Esophagus squamous epithelium (tissue), 5 donors: ENCODE measurements at places on chromosomes 2 and 18.

DNA sequence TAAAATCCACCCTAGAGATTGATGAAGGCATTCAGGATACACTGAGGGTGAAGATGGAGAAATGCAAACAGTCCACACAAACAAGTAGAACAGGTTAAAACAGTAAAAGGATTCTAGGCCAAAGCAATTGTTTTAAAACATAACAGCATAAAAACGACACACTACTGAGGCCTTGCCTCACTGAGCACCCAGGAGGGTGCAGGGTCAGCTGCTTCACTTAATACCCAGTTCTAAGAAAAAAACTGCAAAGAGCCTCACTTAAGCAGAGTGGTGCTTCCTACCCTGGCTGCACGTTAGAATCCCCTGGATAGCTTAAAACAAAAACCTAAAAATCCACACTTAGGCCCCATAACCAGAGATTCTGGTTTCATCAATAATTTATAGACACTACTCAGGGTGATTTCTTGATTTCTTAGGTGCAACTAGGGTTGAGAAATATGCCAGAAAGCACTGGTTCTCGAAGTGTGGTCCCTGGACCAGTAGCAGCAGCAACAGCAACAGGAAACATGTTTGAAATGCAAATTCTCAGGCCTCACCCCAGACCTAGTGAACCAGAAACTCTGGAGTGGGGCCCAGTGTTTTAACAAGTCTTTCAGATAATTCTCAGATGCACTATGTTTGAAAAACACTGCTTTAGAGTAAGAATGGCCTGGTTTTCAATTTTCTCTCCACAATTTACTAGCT is 279.1 kb downstream of the ZEB2 start:
- no peaks in the 10 kb centered on the region for H3K27me3 ChIP-seq
- no peaks in the 10 kb centered on the region for H3K4me1 ChIP-seq
- no peak overlapping the region for H3K27ac ChIP-seq
- H3K4me3 ChIP-seq: no peak overlapping the region

- no peaks in the 10 kb centered on the region for H3K27me3 ChIP-seq
- no peaks in the 10 kb centered on the region for H3K4me1 ChIP-seq
- no peak overlapping the region for H3K27ac ChIP-seq
- H3K4me3 ChIP-seq: no peak overlapping the region
- H3K36me3 ChIP-seq: no peaks in the 10 kb centered on the region
- no peak for DNase-seq
These were observed 201.5 kb upstream of the BOD1L2 start for GRCh38 chr18:56945171-56946083.

DNA sequence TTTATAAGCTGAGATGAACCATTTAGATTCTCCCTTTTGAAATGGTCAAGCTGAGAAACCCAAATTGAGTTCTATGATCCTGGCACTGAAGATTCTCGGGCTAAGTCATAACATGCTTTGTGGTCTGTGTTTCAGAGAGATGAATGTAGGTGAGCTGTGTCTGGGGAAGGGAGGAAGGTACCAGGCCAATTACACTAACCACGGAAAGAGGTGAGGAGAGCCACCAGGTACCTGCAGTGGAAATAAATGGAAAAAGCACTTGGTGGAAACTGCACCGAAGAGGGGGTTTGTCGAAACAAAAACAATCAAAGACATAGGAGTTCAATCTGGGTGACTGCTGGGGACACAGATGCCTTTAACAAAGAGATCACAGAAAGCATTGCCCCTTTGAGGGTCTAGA is 963 bp upstream of the MRPL44 start:
- H3K36me3 ChIP-seq: peaks cover 18% of the 10 kb centered on the region
- H3K4me1 ChIP-seq: peaks cover 16% of the 10 kb centered on the region
- no peaks in the 10 kb centered on the region for H3K27me3 ChIP-seq
- H3K27ac ChIP-seq: peak overlapping the region; percentile 85
- no peak for DNase-seq

GRCh38 chr2:135965756-135966155 is 19.7 kb downstream of the DARS1 start:
- no peak overlapping the region for H3K27ac ChIP-seq
- no peaks in the 10 kb centered on the region for H3K27me3 ChIP-seq
- peaks cover 45% of the 10 kb centered on the region for H3K4me1 ChIP-seq
- H3K4me3 ChIP-seq: no peak overlapping the region
- no peak for DNase-seq

GRCh38 chr2:105553538-105554196 is 154.8 kb upstream of the FHL2 start:
- H3K27me3 ChIP-seq: no peaks in the 10 kb centered on the region
- H3K27ac ChIP-seq: no peak overlapping the region
- no peak overlapping the region for H3K4me3 ChIP-seq
- H3K4me1 ChIP-seq: peaks cover 19% of the 10 kb centered on the region
- DNase-seq: no peak

GRCh38 chr2:221810245-221810644 is 238.1 kb upstream of the EPHA4 start:
- no peaks in the 10 kb centered on the region for H3K4me1 ChIP-seq
- no peak for DNase-seq
- H3K4me3 ChIP-seq: no peak overlapping the region
- H3K27me3 ChIP-seq: no peaks in the 10 kb centered on the region
- no peak overlapping the region for H3K27ac ChIP-seq
- H3K36me3 ChIP-seq: no peaks in the 10 kb centered on the region

GRCh38 chr2:68416081-68416675 is 50.9 kb downstream of the FBXO48 start:
- DNase-seq: no peak
- no peak overlapping the region for H3K4me3 ChIP-seq
- H3K27me3 ChIP-seq: no peaks in the 10 kb centered on the region
- H3K36me3 ChIP-seq: no peaks in the 10 kb centered on the region
- H3K27ac ChIP-seq: no peak overlapping the region

GRCh38 chr2:158726911-158727592 is 68.1 kb upstream of the DAPL1 start:
- no peak for DNase-seq
- peak overlapping the region; percentile 73 for H3K27ac ChIP-seq
- H3K4me1 ChIP-seq: peaks cover 56% of the 10 kb centered on the region
- no peaks in the 10 kb centered on the region for H3K27me3 ChIP-seq

DNA sequence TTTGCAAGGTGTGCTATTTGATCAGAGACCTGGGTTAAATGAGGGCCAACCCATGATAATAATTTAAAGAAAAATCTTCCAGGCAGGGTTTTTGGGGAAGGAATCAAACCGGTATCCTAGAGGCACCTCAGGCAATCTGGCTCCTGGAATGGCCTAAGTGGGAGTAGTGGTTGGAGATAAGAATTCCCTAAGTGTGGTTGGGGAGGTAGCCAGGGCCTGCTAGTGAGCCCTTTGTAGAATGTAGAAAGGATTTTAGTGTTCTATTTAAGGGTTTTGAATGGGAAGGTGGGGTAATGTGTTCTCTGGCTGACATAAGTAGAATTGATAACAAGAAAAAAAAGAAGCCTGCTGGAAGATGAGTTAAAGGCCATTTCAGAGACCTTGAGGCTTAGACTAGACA is 422.2 kb downstream of the XIRP2 start:
- H3K27ac ChIP-seq: no peak overlapping the region
- no peaks in the 10 kb centered on the region for H3K4me1 ChIP-seq
- no peak for DNase-seq

GRCh38 chr2:221388891-221389290 is 183.2 kb downstream of the EPHA4 start:
- H3K4me1 ChIP-seq: no peaks in the 10 kb centered on the region
- H3K36me3 ChIP-seq: no peaks in the 10 kb centered on the region
- H3K4me3 ChIP-seq: no peak overlapping the region
- no peak overlapping the region for H3K27ac ChIP-seq

- no peaks in the 10 kb centered on the region for H3K4me1 ChIP-seq
- H3K27ac ChIP-seq: no peak overlapping the region
- H3K4me3 ChIP-seq: no peak overlapping the region
- no peak for DNase-seq
- no peaks in the 10 kb centered on the region for H3K27me3 ChIP-seq
These were observed 219.0 kb downstream of the MYO3B start for GRCh38 chr2:170396799-170397459.

DNA sequence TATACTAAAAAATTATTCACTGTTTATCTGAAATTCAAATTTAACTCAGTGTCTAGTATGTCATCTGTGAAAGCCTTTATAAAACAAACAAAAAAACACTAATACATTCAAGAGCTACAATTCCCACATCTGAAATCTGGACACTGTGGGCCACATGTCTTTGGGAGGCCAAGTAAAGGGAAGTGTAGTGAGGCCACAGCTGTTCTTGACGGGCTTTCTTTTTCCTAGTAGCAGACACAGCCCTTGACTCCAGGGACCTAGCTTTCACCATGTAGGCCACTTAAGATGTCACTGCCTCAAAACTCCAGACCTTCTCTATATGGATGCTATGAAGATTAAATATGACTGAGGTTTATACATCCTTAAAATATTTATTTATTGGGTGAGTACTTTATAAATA is 91.1 kb downstream of the RBMS1 start:
- H3K27ac ChIP-seq: peak overlapping the region; percentile 54
- peaks cover 87% of the 10 kb centered on the region for H3K4me1 ChIP-seq
- no peak for DNase-seq
- no peak overlapping the region for H3K4me3 ChIP-seq
- H3K27me3 ChIP-seq: no peaks in the 10 kb centered on the region

DNA sequence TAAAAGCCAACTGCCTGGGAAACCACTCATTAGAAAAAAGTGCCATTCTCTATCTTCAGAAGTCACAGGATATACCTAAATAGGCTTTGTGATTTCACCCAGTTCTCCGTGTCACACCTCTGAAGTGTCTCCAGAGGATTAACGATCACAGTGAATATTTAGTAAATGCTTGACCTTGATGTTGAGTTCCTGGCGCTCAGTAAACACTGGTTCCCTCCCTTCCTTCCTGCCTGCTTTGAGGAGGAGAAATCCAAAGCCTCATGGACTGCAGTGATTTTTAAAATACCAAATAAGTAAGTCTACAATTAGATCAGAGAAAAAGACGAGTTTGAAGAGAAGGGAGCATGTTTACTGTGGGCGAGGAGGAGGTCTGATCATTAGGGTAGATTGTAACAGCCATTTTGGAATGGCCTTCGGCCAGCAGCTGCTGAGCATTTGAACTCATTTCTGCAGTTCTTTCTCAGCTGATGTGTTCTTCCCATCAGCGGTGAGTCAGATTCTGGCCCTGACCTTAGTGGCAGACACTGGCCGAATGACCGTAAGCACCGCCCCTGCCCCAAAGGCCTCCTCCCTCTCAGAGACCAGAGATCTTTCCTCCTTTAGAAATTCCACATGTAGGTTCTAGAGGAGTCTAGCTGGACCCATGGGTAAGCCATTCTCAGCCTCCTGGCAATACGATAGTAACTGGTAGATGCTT is 62.1 kb upstream of the SLC16A14 start:
- H3K27me3 ChIP-seq: no peaks in the 10 kb centered on the region
- peak overlapping the region; percentile 72 for H3K27ac ChIP-seq
- H3K36me3 ChIP-seq: no peaks in the 10 kb centered on the region
- H3K4me3 ChIP-seq: no peak overlapping the region
- H3K4me1 ChIP-seq: peaks cover 14% of the 10 kb centered on the region

DNA sequence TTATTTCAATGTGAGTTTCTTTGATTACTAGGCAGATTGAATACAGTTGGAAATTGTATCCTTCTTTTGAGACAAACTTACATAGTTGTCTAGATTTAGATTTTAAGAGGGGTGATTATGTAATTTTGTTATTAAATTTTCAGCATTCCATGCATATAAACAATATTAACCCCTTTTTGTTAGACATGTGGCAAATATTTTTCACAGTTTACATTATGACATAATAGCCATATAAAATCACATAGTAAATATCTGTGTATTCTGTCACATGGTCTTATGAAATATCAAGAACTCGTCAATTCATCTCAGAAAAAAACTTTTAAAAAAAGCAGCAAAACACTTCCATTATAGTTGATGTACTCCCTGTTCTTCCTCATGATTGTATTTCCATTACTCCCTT is 243.8 kb downstream of the CYP26B1 start:
- no peak for DNase-seq
- no peaks in the 10 kb centered on the region for H3K4me1 ChIP-seq
- H3K27ac ChIP-seq: no peak overlapping the region
- peaks cover 39% of the 10 kb centered on the region for H3K27me3 ChIP-seq
- no peak overlapping the region for H3K4me3 ChIP-seq

GRCh38 chr2:106972782-106973181 is 86.8 kb upstream of the ST6GAL2 start:
- no peaks in the 10 kb centered on the region for H3K4me1 ChIP-seq
- H3K36me3 ChIP-seq: no peaks in the 10 kb centered on the region
- no peak for DNase-seq
- H3K27ac ChIP-seq: no peak overlapping the region
- H3K27me3 ChIP-seq: no peaks in the 10 kb centered on the region

- H3K4me1 ChIP-seq: peaks cover 15% of the 10 kb centered on the region
- no peak overlapping the region for H3K27ac ChIP-seq
- peak overlapping the region; percentile 66 for H3K4me3 ChIP-seq
- H3K36me3 ChIP-seq: no peaks in the 10 kb centered on the region
- peaks cover 11% of the 10 kb centered on the region for H3K27me3 ChIP-seq
These were observed 706 bp downstream of the LAMA1 start for GRCh38 chr18:7116792-7117389.

DNA sequence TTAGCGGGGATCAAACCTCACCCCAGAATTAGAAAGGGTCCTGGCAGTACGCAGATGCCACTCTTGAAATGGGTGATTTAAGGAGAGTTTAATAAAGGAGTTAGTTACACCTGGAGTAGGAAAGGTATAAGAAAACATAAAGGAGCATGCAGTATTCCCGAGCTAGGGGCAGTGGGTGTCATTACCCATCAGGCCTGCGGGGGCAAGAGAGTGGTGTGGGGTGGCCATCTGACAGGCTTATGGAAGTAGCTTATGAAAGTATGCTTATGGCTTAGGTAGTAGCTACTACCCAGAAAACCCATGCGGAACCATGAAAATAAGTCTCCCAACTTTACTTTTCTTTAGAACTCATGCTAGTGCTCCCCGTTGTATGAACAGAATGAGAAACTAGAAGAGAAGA is 568.9 kb upstream of the ACVR2A start:
- no peak overlapping the region for H3K4me3 ChIP-seq
- H3K27ac ChIP-seq: no peak overlapping the region
- no peaks in the 10 kb centered on the region for H3K27me3 ChIP-seq
- H3K36me3 ChIP-seq: no peaks in the 10 kb centered on the region
- DNase-seq: no peak

DNA sequence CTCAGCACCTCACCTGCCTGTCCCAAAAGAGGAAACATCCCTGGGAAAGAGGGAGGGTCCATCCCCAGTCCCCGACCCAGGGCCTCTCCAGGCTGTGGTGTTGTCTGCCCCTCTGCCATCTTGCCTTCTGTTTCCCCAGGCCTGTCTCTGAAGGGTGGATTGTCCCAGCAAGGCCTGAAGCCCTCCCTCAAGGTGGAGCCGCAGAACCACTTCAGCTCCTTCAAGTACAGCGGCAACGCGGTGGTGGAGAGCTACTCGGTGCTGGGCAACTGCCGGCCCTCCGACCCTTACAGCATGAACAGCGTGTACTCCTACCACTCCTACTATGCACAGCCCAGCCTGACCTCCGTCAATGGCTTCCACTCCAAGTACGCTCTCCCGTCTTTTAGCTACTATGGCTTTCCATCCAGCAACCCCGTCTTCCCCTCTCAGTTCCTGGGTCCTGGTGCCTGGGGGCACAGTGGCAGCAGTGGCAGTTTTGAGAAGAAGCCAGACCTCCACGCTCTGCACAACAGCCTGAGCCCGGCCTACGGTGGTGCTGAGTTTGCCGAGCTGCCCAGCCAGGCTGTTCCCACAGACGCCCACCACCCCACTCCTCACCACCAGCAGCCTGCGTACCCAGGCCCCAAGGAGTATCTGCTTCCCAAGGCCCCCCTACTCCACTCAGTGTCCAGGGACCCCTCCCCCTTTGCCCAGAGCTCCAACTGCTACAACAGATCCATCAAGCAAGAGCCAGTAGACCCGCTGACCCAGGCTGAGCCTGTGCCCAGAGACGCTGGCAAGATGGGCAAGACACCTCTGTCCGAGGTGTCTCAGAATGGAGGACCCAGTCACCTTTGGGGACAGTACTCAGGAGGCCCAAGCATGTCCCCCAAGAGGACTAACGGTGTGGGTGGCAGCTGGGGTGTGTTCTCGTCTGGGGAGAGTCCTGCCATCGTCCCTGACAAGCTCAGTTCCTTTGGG is 47.2 kb downstream of the BOLA3 start:
- peaks cover 24% of the 10 kb centered on the region for H3K36me3 ChIP-seq
- DNase-seq: no peak
- H3K27ac ChIP-seq: peak overlapping the region; percentile 15
